ENCODE measurements at places on chromosomes 13 and 19.

- no peak for DNase-seq
Observed at GRCh38 chr13:29438769-29439168, 156.7 kb downstream of the SLC7A1 start.

GRCh38 chr19:30719999-30720345 is 347.8 kb downstream of the ZNF536 start:
- DNase-seq = no peak

DNA sequence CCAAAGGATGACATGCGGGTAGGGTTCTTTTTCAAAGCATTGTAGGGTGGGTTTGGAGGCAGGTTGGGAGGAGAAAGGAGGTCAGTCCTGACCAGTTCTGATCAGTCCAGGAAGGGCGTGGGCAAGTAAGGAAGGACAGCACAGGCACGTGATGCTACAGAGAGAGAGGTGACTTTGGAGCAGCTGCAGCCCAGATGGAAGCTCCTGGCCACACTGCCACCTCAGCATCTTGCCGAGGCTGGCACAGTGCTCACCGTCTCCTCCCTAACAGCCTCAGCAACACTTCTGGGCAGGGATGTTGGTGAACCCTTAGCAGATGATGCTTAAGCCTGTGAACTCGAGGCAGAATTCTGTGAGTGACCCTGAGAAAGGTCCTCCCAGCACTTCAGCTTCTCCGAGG is 155.1 kb downstream of the DCLK1 start:
- DNase-seq = no peak

GRCh38 chr19:46859637-46860124 is 1.1 kb upstream of the ARHGAP35 start:
- no peak for DNase-seq

DNA sequence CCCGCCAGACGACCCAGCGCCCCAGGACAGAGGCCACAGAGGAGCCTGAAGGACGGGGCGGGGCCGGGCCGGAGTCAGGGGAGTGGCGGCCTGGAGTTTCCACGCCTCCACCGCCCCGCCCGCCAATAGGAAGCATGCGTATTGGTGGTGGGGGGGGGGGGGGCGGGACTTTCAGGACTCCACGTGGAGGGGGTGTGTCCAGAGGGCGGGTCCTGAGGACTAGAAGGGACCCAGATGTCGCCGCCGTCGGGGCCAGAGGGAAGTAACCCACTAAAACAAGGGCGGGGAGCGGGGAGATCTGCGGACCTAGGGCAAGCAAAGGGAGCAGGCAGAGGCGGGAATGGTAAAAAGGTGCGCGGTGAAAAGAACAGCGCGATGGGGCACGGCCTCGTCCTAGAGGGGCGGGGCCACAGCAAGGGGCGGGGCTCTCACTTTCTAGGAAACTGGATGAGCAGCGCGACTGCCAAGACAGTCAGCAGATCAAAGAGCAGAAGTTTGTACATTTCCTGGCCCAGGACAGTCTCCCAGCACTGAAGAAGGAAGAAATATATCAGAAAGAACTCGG is 2.8 kb upstream of the LENG1 start:
- DNase-seq = peak; percentile 86

DNA sequence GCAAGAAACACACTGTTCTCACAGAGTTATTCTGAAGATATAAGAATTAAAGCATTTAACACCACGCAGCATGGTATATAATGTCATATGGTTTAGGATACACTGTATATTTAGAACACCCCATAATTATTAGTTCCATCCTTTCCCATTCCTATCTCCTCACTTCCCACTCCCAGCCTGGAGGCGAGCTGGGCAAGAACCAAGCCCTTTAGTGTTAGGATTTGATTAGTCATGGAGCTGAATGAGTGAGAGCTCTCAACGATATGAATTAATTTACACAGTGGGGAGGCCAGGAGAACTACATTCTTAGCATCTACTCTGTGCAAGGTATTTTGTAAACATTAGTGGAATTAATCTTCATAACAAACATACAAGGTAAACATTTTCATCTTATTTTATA is 934.3 kb downstream of the DIAPH3 start:
- DNase-seq = no peak

DNA sequence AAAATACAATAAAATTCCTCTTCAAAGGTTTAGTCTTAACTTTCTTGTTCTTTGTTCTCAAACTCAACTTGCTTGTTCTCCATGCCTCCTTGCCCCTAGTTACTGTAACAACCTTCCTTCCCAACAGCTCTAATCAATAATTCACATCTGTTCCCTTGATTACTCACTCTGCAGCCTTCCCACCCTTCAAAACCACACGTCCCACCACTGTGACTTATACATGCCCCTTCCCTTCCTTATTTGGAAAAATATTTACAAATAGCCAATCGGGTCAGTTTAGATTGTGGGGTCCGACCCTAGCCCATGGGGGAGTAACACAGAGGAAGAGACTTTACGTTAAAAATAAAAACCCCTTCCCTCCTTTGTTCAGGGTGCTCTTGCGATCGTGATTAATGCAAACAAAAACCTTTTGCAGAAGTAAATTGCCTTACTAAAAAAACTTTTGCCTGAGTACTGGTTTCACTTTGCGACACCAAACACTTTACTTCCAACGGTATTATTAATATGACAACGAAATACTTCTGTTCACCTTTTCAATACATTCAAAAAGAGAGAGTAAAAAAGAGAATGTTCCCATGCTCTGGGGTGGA is 512 bp upstream of the ZNF93 start:
- peak; percentile 13 for DNase-seq

DNA sequence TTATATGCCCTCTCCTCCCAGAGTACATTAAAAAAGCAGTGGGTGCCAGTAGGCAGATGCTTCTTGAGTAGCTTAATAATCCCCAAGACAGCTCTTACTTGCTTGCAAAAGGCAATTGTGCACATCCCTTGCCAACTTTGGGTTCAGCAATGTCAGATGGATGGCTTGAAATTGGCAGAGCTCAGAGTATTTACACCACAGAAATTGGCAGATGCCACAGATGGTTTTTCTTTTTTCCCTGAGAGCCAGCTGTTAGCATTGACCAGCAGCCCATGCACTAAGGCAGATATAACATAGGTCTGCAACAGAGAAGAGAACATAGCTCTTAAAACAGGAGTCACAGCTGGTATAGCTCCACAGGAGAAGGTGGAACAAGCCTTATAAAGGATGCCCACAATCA is 18.4 kb upstream of the RNASEH2B start:
- no peak for DNase-seq

- DNase-seq = no peak
Observed at GRCh38 chr19:51566489-51567100, 4.5 kb upstream of the ZNF175 start.

GRCh38 chr13:26476111-26476781 is 81.2 kb upstream of the WASF3 start:
- no peak for DNase-seq

DNA sequence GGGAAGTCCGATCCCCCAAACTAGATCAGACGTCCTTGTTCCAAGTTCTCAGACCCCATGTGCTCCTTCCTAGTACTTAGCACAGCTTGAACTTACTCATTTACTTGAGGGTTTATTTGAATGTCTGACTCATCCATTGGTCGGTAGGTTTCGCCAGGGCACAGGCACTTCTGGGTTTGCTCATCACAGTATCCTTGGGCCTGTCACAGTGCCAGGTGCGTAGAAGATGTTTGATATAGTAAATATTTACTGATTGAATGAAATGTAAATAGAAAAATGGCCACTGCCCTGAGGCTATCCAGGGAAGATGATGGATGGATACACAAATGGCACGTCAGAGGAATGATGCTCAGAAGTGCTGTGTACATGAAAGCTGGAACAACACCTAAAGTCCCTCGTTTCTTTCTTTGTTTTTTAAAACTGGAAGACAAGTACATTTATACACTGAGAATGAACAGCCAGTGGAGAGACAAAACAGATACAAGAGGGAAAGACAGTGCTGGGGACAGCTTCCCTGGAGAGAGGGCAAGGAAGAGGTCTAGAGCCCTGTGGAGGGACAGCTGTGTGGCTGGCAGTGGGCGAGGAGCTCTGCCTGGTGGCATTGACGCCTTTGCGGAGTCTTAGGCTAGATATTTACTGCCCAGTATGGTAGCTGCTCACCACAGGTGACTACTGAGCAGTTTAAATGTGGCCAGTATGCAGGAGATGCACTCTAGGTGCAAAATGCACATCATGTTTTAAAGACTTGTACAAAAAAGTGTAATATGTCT is 31.2 kb upstream of the KL start:
- DNase-seq = no peak

- no peak for DNase-seq
Observed at GRCh38 chr13:77386046-77386445, 59.2 kb upstream of the MYCBP2 start.

DNA sequence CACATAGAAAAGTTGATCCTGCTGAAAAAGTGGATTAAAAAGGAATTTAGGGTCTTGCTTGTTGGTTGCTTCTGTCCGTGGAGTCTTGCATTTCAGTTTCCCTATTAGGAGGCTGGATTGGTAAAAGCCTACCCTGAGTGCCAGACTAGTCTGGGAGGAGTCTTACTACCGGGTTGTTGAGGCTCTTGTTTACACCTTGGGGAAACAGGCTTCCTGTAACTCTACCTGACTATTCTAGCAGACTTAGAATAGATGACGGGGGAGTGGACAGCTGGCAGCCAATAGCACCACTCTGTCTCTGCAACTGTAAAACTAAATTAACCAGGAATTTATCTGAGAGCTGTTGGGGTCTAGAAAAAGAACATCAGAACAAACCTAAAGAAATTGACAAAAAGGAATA is 11.3 kb upstream of the MPHOSPH8 start:
- DNase-seq = no peak

DNA sequence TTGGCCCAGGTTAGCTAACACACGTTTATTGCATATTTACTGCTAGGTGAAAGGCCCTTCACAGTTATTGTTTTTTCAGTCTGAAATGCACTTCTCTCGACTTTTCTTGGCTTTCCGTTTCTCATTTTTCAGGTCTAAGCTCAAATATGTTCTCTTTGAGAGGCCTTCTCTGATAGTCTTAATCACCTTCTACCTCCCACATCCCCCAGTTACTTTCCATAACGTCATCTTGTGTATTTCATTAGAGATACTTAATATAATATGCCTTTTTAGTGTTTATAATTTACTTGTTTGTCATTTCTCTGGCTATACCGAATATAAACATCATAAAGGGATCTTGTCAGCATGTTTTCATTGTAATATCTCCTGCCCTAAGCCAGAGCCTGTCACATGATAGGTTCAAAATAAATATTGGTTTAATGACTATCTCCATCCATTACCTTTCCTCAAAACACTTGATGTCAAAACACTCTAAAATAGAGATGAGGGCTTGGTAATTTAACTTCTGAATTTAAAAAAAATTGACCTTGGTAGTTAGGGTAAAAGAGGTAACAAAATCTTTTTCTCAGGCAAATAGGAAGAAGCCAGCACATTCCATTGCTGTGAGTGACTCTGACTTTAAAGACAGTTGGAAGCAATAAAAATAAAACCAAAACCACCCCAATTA is 168.6 kb upstream of the RFC3 start:
- no peak for DNase-seq

- peak; percentile 86 for DNase-seq
Observed at GRCh38 chr19:47436712-47437401, 17.5 kb upstream of the MEIS3 start.

GRCh38 chr13:91228108-91228507 is 119.4 kb upstream of the MIR17HG start:
- no peak for DNase-seq

DNA sequence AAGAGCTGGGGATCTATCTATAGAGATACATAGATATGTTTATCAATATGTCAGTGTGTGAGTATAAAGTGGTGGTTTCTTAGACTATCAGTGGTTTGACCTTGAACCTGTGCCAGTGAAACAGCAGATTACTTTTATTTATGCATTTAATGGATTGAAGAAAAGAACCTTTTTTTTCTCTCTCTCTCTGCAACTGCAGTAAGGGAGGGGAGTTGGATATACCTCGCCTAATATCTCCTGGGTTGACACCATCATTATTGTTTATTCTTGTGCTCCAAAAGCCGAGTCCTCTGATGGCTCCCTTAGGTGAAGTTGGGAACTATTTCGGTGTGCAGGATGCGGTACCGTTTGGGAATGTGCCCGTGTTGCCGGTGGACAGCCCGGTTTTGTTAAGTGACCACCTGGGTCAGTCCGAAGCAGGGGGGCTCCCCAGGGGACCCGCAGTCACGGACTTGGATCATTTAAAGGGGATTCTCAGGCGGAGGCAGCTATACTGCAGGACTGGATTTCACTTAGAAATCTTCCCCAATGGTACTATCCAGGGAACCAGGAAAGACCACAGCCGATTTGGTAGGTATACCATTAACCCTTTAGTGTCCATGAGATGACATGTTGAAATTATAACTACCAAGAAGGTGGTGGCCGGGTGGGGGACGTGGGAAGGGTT is 880 bp downstream of the FGF9 start:
- no peak for DNase-seq

GRCh38 chr19:51488491-51488890 is 10.2 kb downstream of the CEACAM18 start:
- no peak for DNase-seq

DNA sequence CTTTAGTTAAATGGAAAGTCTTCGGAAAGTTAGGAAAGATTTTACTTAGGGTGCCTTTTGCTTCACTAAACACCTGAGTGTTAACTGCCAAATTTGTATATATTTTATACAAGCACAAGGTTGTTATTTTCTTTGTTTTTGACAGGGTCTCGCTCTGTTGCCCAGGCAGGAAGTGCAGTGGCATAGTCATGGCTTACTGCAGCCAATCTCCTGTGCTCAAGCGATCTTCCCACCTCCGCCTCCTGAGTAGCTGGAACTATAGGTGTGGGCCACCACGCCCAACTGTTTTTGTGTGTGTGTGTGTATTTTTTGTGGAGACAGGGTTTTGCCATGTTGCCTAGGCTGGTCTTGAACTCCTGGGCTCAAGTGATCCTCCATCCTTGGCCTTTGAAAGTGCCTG is 16.2 kb downstream of the KCTD4 start:
- DNase-seq = no peak

GRCh38 chr13:65302691-65303090 is 1927.4 kb downstream of the PCDH9 start:
- no peak for DNase-seq

- DNase-seq = peak; percentile 29
Observed at GRCh38 chr13:48443442-48444208, 30.7 kb upstream of the LPAR6 start.

- no peak for DNase-seq
Observed at GRCh38 chr13:41061914-41062837, 867 bp downstream of the WBP4 start.

All from CD4-positive, alpha-beta T cell treated with Interferon alpha-2 for 1 hour (primary cell).